GM18507 (cell line): ENCODE measurements at places on chromosomes 11 and 22.

DNA sequence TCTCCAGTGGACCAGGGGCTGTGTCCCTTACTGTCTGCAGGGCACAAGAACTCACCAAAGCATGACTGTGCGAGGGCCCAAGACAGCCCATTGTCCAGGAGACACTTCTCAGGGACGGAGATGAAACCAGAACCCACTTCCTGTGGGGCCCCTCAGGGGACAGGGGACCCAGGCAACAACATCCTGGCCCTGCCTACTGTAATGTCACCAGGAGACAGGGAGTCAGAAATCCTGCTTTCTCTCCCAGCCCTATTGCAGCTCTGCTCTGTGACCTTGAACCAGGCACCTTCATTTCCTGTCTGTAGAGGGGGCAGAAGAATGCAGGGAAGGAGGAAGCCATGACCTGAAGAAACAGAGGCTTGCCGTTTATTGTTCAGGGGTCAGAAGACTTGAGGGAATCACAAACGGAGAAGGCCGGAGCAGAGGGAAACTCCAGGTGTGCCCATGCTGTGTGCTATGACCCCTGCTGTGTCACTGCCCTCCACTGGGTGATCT is 98.0 kb downstream of the NAT10 start:
- peak; percentile 30 for DNase-seq

GRCh38 chr11:122663056-122663740 is 7.7 kb downstream of the UBASH3B start:
- no peak for DNase-seq

DNA sequence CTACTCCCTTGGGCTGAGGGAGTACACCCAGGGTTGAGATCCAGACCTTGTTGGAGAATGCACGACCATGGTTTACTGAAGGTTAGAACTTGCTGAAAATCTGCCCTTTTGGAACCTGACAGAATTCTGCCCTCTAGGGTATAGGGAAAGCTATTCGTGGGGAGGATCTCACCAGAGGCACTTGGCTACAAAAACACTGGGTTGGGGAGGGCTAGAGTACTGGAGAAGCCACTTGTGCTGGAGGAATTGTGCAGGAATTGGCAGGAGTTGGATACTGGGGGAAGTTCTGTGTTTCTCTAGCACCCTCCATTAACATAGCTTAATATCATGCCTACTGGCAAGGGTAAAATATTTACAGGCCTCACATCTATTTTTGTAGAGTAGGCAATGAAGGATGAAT is 55.8 kb downstream of the PPME1 start:
- DNase-seq, result no peak

GRCh38 chr11:67558084-67558772 is 25.4 kb upstream of the GSTP1 start:
- peak; percentile 57 for DNase-seq

GRCh38 chr22:27750584-27751265 is 50.8 kb downstream of the MN1 start:
- no peak for DNase-seq

DNA sequence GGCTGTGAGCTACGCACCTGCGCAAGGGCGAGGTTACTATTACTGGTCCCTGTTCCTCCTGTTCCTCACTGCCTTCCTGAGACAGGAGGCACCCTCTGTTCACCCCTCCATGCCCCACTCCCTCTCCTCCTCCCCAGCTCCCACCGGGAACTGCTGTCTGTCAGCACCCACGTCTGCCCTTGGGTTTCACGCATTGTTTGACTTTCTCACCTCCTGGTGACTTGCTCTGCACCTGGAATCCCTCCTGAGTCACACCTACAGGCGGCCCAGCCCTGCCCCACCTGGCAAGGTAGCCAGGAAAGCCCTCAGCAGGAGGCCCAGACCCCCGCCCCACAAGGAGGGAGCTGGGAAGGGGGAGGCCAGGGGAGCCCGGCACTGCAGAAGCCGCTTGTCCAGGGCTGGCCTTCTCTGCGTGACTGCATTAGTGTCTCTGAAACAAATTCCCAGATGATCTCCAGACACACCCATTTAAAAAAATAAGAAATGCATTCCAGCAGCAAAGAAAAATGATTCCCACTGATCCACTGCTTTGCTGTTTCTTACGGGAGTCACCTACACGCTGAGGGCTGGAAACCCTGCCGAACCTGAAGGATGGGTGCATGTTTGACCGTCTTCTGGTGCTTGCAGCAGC is 86.4 kb downstream of the CELSR1 start:
- DNase-seq, result no peak
